Fibroblast of skin of back (primary cell): ENCODE measurements at places on chromosomes 16 and 17.
A peak's percentile ranks its signal among the peaks of the same experiment; 100 is the strongest.

DNA sequence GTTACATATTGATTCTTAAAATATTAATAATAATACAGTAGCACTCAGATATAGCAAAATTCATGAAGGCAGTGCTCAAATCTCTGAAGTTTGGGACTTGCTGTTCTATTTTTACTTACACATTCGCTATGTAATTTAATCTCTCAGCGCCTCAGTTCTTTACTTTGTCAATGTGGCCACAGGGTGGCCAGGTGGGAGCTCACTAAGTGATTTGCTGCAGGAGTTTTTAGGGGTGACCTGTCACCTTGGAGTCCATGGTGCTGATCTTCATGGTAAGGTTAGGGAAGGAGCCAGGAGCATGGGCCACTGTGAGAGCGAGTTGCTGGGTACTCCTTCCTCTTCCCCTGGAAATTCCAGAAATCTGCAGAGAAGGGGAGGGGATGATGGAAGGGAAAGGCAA, 28.1 kb downstream of the VWA3A start:
- no peak for DNase-seq

DNA sequence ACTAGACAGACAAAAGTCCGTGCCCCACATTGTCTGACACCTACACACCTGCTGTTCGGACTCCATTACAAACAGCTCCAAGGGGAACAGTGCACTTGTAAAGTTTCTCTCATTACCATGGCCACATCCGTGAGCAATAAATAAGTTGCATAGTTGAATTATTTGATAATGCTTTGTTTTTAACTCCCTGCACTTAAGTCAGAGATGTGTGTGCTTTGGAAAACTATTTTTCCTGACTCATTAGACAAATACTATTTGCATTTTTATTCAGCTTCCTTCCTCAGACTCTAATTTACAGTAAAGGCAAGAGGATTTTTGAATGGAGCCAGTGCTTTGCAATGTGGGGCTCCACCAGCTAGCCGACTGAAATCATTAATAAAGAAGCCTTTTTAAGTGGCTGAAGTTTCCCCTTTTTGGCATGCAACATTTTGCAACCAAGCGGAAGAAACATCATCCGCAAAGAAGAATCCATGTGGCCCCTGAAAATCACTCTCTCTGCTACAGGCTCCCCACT, 6.5 kb upstream of the CCL2 start:
- peak; percentile 87 for DNase-seq

- DNase-seq, result no peak
Observed at GRCh38 chr16:86945166-86945900, 367.0 kb downstream of the FOXL1 start.

GRCh38 chr17:27336184-27336583, 42.3 kb downstream of the WSB1 start:
- DNase-seq, result no peak

DNA sequence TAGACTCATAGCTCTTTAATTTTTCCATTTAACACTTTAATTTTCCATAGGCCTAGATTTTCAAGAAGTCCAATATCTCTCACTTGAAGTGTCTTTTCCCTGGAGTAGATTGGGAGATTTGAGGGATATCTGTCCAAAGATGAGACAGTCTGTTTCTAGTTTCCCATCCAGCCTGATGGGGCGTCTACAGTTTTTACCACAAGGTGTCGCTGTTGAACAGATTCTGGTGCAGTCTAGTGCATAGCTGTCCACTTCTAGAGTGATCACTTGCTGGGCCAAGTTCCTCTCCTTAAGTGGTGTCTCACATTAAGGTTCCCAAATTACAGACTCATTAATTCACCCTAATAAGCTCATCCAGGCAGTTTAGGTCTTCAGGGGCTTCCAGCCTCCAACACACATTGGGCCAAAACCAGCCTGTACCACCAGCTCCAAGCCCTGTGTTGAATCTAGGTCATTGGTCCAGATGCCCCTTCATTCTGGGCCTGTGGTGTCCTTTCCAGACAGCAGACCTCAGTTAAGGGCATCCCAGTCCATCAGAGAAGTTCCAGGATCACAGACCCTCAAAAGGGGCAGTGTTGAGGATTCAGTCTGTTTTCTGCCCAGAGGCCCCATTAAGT, 9.4 kb downstream of the SNX20 start:
- peak; percentile 18 for DNase-seq

DNA sequence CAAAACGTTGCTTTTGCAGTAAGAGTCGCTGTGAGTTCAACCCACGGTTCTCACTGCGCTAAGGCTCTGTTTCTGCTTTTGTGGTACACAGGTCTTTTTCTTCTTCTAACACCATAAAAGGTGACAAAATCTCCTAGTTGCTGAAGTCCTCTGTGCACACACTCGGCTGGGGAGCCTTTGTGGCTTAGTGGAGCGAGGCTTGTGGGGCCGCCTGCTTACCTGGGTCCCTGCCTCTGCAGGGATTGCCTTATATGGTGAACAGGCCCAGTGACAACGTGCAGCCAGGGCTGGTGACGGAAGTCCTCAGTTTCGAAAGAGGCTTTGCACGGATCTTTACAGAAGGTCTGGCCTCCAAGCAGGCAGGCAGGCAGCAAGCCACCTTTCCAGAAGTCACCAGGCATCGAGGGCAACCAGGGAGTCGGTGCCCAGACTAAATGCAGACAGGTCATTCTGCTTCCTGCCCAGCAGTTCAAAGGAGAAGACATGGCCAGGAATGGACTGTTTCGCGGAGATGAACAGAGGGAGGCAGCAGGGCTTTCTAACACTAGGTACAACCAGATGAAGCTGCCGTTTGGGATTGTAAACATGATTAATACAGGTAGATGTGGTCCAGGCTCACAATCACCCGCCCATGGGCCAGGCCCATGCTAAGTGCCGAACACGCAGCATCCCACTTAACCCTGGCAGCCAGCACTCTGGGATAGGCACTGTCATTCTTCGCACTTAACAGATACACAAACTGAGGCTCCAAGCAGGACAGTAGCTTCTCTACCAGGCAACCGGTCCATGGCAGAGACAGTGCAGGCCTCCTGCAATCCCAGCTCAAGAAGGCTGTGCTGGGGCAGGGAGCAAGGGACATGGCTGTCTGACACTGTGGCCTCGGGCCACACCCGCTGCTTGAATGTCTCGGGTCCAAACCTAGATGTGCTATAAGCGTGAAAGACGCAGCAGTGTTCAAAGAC, 10.7 kb upstream of the MEAK7 start:
- DNase-seq, result no peak

- DNase-seq, result no peak
Observed at GRCh38 chr16:13543850-13544249, 376.1 kb upstream of the ERCC4 start.

GRCh38 chr16:89009343-89010209, 32.6 kb upstream of the CBFA2T3 start:
- DNase-seq, result no peak
